Activated T-cell treated with anti-CD3 and anti-CD28 coated beads, Interleukin-2, amount 50 U/mL, for 48 hours (primary cell): ENCODE measurements at places on chromosomes 3 and 15.

- peak; percentile 24 for DNase-seq
Observed at GRCh38 chr15:65942436-65942835, 73.1 kb downstream of the RAB11A start.

DNA sequence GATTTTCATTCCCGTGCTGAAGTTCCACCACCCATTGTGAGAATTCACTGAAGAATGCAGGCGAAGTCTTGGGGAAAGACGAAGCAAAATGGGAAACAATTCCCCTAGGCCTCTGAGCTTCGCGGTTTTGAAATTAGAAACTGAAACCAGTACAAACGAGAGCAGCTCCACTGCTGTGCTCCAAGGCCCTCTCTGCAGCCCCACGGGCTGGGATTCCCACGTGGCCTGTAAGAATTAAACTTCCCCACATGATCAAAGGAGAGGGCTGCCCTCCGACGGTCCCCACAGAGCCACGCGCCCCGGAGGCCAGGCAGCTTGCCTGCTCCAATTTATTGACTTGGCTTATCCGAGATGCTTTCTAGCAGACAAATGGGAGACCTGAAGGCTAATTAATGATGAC is 144.0 kb downstream of the GREM1 start:
- DNase-seq = no peak

- DNase-seq = no peak
Observed at GRCh38 chr3:100402256-100402655, 917 bp downstream of the LNP1 start.

GRCh38 chr3:63705092-63705645 is 52.7 kb downstream of the SNTN start:
- DNase-seq = no peak

GRCh38 chr3:12948891-12949711 is 107.7 kb upstream of the RPL32 start:
- DNase-seq = peak; percentile 62

- no peak for DNase-seq
Observed at GRCh38 chr15:62989366-62990055, 53.0 kb upstream of the TPM1 start.

DNA sequence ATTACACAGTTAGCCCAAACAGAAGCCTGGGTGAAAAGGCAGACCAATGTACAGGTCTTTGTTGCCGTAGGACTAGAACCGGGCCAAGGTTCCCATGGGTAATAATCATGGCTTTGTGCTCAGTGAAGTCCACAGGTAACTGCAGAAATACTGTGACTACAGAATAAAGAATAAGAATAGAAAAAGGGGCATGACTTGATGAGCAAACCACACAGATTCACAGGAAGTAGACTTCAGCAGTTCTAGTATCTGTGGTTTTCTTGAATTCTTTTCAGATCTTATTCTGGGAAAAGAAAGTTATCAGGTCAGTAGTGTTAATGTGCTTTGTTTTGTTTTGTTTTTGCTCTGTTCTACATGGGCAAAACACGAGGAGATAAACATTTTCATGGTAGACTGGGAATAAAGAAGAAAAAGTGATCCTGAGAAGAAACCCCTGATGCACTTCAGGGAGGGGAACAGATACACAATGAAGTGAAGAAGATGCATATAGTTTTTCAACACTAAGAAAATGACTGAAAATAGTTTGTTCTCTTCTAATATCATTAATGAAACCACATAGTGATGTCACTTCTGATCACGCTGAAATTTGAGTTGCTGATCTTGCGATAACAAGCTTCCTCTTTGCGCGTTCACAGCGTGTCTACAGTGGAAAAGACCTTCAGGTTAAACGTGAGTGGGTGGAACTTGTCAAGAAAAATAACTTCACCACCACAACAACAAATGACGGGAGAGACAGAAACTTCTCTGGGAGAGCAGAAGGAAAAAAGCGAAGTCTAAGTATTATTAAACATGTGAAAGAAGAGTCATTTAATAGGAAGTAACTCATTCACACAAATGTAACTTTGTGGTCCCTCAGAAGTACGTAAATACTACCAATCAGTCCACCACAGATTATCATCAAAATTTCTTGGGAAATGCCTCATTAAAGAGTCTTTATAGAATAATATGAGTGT is 315.8 kb upstream of the SATB1 start:
- DNase-seq = peak; percentile 57

GRCh38 chr3:46901061-46901460 is 23.5 kb downstream of the PTH1R start:
- DNase-seq = no peak

GRCh38 chr3:66444146-66444644 is 56.6 kb downstream of the LRIG1 start:
- no peak for DNase-seq

DNA sequence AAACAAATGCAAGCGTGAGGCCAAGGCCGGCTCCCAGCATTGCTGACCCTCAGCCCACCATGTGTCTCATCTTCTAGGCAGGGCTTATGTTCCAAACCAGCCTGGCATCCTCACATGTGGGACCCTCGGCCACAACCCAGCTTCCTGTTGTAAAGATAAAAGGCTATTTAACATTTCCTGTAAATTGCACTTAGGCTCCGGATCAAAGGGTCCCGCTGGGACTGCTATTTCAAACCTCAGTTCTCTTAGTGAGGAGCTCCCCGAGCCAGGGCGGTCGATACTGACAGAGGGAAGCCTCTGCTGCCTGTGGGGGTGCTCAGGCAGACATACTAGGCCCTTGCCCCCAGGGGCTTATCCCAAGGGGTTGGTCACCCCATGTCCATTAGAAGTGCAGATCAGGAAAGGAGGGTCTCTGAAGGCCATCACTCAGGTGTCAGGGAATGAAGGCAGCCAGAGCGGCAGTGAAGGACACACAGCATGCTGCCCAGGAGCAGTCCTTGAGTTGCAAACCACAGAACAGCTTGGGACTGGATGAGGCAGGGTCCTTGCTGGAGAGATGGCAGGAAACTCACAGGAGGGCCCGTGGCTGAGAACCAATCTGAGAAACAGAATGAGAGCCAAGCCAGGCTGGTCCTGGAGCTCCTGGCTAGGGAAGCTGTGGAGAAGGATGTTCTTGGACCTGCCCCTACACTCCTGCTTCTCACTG is 239.9 kb downstream of the TLE3 start:
- DNase-seq = no peak

- DNase-seq = no peak
Observed at GRCh38 chr3:189331002-189331418, 159.2 kb downstream of the TPRG1 start.

DNA sequence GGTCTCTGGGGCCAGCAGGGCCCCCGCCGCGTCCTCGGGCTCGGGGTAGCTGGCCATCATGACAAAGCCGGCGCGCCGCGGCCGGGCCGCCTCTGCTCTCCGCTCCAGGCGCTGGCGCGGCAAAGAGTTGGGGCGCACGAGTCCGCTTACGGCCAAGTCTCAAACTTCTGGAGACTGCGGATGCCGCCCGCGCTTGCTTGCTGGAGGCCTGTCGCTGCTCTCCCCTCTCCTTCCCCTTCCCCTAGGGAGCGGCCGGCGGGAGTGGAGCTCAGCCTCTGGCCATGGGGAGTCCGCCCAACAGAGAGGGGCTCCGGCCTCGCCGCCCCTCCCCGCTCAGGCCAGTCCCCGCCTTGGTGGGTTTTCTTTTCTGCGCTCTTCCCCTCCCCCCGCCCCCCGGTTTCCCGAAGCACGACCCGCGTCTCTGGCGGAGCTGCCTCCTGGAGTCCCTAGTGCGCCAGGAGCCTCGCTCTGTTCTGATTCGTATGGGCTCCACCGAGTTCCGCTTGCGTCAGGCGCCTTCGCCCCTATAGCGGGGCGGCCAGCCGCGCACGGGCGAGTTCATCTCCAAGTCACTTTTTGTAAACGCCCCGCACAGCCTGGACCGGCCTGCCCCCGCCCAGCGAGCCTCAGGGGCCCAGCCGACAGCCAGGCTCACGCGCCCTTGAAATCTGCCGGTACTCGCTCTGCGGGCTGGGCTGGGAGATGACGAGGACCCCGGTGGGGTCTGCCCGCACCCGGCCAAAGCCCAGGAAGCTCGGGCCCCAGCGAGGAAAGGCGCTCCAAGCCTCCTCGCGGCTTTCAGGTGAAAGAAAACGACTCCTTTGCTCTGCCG is at the start of the genes FOXL2 and FOXL2NB:
FOXL2 (minus strand) TSS at position 475 of the 832 bp plus-strand sequence; CDS start at position 60, 415 bp downstream.
FOXL2NB (plus strand) TSS at position 555 of the 832 bp plus-strand sequence; CDS start at position 703, 148 bp downstream.
- peak; percentile 53 for DNase-seq

GRCh38 chr3:61401359-61401758 is 150.1 kb upstream of the FHIT start:
- DNase-seq = no peak

GRCh38 chr3:55779543-55779942 is 292.4 kb upstream of the WNT5A start:
- DNase-seq = no peak

DNA sequence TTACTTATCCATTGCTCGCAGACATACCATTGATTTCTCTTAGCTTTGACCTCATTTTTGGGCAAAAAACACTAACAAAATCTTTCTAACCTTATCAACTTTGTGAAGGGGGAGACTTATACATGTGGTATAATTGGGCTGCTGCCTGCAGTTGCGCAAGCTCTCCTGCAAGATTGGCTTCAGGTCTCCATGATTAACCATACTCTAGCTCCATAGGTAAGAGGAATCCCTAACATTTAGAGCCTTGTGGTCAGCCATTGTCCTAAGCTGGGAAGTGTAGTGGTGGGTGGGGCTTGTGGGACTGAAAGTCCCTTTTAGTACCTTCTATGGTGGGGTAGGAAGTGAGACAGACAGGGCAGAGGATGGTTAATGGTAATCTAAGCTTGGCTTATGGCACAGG is 179.6 kb upstream of the THRB start:
- no peak for DNase-seq

DNA sequence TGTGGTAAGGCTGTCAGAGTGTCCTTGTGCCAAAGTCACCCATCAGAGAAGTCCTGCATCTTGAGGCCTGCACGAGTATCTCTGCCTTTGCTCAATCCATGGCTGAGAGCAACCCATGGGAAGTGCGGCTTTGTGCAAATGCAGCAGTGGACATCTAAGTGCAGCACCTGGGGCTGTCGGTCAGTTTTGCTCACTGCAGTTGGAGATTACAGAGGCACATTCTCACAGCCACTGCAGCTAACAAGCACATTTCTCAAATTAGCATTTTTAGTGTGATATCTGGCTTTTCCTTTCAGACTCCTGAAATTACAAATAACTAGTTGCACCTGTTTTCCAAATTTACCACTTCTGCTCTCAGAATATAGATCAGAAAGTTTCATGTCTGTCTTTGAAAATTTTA is 81.5 kb upstream of the DAZL start:
- DNase-seq = no peak

DNA sequence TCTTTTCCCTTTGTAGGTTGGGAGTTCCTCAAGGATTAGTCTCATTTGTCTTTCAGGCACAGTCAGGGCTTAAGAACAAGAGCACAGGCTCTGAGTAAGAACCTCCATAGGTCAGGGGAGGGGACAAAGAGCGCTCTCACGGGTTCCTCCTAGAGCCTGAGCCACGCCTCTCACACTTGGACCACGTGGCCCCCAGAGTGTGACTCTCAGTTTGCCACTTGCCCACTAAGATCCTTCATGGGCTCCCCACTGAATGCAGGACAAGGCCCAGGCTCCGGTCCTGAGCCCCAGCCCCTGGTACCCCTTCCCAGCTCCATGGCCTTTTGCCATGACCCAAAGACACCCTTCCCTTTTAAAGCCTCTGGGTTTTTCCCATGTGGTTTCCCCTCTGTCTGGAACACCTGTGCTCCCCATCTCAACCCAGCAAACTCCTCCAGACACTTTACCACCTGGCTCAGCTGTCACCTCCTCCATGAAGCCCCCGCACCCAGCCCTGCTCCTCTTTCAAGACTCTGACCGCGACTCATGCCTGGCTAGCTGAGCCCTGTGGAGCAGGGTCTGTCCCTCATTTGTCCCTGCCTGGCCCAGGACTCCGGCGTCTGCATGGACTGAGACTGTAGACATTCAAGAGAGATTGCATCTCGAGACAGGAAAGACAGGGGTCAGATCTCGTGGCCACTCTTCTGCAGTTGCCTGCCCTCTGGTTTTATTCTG is 32.7 kb downstream of the IQSEC1 start:
- DNase-seq = peak; percentile 60

GRCh38 chr3:177714945-177715344 is 517.7 kb upstream of the TBL1XR1 start:
- no peak for DNase-seq

DNA sequence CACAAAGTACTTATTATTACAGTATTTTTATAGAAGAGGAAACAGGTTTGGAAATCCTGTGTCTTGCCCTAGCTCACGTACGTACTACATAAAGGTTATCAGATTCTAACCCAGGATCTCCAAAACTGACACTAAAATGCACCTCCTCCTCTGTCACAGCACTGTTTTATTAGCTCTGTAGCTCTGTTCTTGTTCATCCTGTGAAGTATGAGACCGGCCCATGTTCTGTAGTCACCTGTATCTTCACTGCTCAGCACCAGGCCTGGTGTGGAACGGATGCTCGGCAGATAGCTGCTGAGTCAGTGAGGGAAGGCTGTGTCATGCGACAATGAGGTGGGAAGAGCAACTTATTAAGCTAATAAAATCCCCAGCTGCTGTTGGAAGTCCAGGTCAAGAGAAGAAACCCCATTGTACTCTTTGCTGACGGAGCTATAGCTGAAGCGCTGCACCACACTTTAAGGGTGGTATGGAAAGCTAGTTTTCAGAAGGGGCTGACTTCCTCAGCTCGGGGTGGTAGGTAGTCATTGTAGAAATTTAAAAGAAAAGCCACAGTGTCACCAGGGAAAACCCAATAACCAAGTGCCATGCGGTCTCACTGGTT is 22.8 kb downstream of the BCL2A1 start:
- DNase-seq = no peak

- no peak for DNase-seq
Observed at GRCh38 chr3:170490828-170491560, 72.3 kb downstream of the CLDN11 start.

- no peak for DNase-seq
Observed at GRCh38 chr3:71175691-71176365, 407.7 kb downstream of the FOXP1 start.

GRCh38 chr15:58880320-58880719 is 53.2 kb downstream of the SLTM start:
- no peak for DNase-seq

- DNase-seq = no peak
Observed at GRCh38 chr3:159263750-159264553, 462.1 kb downstream of the MFSD1 start.

GRCh38 chr3:169289273-169289672 is 374.2 kb downstream of the MECOM start:
- DNase-seq = no peak

GRCh38 chr3:13598926-13599886 is 50.3 kb downstream of the FBLN2 start:
- no peak for DNase-seq
